ENCODE measurements at places on chromosomes 11 and 22.
A peak's percentile ranks its signal among the peaks of the same experiment; 100 is the strongest.

DNA sequence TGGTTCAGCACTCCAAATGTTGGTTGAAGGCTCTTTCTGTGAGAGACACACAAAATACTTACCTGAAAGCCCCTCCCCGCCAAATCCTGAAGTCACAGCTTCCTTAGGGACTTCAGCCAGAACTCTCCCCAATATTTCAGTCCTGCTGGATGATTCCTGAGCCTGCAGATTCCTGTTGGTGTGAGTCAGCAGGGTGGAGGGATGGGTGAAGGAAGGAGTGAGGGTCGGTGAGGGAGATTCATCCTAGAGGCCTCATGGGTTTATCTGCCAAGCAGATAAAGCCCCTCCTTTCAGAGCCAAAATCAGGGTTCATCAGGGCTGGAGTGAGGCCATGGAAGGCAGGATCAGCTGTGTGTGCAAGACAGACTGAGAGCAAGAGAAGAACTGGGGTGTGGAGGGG is 37.9 kb downstream of the SMIM38 start:
- DNase-seq: no peak

- no peak for DNase-seq
Measured at GRCh38 chr22:16989915-16990314, 18.1 kb downstream of the GAB4 start.

DNA sequence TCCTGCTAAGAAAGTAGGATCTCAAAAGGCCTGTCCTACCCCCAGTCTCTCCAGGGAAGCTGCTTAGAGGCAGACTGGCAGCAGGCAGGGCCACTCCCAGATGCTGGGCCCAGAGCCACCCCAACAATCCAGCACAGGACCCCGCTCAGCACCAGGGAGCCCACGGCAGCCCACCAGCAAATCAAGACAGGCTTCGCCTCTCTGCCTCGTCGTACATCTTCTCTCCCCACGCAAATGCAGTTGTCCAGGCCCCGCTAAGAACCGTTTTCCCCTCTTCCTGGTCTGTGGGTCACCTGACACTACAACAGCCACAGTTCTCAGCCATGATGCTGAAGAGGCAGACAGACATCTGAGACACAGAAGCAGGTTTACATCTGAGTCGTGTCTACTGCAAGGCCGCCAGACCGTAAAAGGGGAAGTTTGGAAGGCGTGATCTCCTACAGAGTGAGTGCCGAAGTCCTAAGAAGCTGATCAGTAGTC is 51.1 kb downstream of the IGSF9B start:
- DNase-seq: peak; percentile 68

- no peak for DNase-seq
Measured at GRCh38 chr22:45120931-45121330, 42.8 kb upstream of the NUP50 start.

DNA sequence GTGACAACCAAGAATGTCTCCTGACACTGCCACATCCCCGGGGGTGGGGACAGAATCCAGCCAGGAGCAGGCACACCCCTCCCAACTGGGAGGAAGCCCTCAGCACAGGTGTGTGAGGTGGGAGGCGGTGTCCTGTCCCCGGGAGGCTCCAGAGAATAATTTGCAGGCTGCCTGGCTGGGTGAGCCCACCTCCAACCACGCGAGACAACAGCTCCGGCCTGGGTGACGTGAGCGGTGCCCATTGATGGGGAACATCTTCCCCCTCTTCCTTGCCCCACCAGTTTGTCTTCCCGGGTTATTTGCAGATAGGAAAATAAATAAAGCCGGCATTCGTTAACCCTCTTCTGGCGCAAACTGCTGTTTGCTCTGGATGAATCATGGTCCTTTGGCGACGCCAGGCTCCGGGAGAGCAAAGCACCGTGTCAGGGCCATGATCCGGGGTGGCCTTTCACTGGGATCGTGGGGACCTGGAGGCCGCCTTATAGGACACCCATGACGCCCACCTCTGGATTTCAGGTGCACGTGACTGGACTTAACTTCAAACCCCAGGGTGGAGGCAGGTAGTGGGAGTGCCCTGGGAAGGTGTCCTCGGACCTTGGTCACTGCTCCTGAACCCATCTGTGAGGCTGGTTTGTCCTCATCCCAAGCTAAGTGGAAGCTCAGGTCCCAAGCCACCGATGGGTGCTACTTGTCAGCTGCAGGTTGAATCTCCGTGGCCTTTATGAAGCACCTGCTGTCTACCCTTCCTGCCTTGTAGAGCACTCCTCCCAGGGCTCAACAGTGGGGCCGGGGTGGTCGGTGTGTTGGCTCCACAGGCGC is 13.9 kb downstream of the CCND1 start:
- DNase-seq: no peak

- DNase-seq: no peak
Measured at GRCh38 chr11:16158426-16158994, 197.8 kb downstream of the SOX6 start.

- no peak for DNase-seq
Measured at GRCh38 chr11:131817687-131818188, 447.3 kb downstream of the NTM start.

- no peak for DNase-seq
Measured at GRCh38 chr11:35629914-35630313, 11.7 kb downstream of the FJX1 start.

DNA sequence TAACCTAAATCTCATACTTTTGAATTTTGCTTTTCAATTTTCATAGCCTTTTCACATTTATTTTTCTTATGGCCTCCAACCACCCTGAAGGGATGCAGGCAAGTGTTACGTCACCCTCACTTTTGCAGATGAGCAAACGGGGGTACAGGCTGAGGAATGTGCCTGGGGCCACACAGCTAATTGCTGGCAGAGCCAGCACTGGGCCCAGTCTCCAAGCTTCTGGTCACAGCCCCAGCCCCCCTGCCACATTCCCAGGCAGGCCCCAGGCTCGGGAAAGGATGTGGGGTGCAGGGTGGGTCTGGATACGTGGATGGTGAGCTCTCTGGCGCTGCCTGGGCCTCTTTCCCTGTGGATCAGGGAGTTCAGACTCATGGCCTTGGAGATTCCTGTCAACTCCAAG is 138.6 kb downstream of the PKNOX2 start:
- peak; percentile 45 for DNase-seq

- DNase-seq: no peak
Measured at GRCh38 chr22:43470941-43471585, 59.2 kb downstream of the MPPED1 start.

- no peak for DNase-seq
Measured at GRCh38 chr11:11709447-11710239, 87.8 kb upstream of the GALNT18 start.

DNA sequence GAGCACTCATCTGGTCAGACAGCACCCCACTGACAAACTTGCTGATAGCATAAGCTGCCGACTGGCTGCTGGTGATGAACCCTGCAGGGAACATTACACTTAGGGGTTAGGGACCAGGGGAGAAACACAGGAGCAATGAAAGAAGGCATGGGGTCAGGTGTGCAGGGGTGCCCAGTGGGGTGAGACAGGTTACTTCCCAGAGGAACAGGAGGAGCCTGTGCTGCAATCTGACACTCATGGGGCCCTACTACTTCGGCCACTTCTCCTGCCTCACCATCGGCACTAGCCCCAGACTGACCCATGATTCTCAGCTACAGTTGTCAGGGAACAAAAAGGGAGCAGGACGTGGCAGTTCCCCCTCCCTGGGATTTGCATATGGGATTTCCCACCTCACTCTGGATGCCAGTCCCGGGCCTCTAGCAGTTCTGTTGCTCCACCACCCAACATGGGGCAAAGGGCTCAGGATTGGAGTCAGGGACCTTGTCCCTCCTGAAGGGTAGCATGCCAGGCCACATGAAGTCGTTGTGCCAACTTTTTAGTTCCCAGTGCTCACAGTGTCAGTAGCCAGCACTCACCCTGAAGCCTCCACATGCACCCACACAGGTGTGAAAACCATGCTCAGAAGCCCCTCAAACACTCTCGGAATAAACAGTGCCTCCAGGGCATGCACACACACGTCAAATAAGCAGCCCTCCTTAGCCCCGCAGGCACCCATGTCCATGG is 2.2 kb downstream of the SLC37A4 start:
- no peak for DNase-seq

DNA sequence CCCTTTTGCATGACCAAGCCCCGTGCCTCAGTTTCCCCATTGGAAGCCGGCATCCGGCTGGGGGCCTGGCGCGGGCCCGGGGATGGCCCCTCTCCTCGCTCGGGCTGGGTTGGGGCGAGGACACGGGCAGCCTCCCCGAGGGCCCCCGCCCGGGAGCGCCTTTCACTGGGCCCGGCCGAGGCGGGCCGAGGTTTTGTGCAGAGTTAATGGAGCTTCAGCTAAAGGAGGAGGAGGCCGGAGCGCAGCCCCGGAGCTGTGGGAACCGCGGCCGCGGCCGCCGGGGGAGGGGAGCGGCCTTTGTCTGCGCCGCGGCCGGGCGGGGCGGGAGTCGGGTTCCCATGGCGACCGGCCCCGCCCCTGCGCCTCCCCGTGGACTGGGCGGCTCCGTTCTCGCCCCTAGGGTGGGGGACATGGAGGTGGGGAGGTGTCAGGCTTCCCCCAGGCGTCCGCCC is 1.4 kb upstream of the MAPK11 start:
- DNase-seq: no peak

GRCh38 chr22:29603358-29604075 is at the start of gene NF2:
TSS of gene NF2 (plus strand) at chr22:29603633. CDS start at chr22:29603999, 366 bp downstream.
- peak; percentile 99 for DNase-seq
